ENCODE measurements at places on chromosomes 1 and 21.

- DNase-seq: no peak
Measured at GRCh38 chr1:116488071-116488470, 82.8 kb downstream of the CD58 start.

DNA sequence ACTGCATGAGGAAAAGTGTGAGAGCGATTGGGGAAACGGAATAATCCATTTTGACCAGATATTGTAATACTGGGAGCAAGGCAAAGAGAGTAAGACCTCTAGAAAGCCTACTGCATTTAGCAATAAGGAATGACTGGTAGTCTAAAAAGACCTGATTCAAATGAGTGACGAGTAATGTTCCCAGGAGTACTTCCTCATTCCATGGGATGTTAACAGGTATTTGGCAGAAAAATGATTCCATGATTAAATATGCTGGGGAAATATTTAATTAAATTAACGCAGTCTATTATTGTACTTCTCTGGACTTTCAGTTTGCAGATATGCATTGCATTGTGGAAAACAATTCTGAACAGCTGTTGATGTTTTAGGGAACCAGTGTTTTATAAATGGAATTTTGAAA is 105.5 kb downstream of the RPE65 start:
- no peak for DNase-seq

- DNase-seq: no peak
Measured at GRCh38 chr1:152441756-152442155, 27.7 kb upstream of the CRNN start.

DNA sequence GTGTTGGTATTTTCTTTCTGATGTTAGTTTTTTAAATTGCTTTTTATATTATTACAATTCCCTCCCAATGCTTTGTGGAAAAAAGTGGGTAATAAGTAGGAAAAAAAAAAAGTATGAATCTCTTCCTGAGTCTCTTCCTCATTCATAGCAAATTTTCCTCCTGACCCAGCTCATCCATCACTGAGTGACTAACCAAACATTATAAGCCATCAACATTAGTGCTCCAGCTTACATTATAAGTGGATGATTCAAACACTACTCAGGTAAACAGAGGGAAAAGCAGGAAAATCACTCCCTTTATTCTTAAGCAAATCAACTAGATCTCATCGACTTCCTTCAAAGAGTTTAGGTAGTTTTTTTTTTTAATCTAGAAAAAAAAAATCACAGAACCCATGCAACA is 15.4 kb upstream of the SAMD13 start:
- DNase-seq: no peak

Data from CD4-positive, alpha-beta T cell treated with Interleukin-15 for 1 hour (primary cell).